ENCODE measurements at places on chromosomes 2 and 18. TPM values are rescaled to one million over a fixed set of nuclear protein-coding genes. Genes with fewer than 3 reads are reported as not detected.
A peak's percentile ranks its signal among the peaks of the same experiment; 100 is the strongest.

DNA sequence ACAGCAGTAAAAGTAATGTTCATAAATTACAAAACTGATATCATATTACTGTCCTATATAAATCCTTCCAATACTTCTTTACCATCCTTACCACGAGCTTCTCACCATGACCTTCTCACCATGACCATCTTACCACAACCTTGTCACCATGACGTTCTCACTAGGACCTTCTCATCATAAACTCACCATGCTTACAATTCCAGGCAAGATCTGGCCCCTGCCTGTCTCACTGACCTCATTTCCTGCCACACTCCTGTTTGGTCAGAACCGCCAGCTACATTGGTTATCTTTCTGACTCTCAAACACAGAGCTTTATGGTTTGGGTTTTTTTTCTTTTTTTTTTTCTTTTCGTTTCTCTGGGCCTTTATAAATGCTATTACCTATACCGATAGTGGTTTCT is 827.6 kb downstream of the RNF144A start:
- no peak for DNase-seq

DNA sequence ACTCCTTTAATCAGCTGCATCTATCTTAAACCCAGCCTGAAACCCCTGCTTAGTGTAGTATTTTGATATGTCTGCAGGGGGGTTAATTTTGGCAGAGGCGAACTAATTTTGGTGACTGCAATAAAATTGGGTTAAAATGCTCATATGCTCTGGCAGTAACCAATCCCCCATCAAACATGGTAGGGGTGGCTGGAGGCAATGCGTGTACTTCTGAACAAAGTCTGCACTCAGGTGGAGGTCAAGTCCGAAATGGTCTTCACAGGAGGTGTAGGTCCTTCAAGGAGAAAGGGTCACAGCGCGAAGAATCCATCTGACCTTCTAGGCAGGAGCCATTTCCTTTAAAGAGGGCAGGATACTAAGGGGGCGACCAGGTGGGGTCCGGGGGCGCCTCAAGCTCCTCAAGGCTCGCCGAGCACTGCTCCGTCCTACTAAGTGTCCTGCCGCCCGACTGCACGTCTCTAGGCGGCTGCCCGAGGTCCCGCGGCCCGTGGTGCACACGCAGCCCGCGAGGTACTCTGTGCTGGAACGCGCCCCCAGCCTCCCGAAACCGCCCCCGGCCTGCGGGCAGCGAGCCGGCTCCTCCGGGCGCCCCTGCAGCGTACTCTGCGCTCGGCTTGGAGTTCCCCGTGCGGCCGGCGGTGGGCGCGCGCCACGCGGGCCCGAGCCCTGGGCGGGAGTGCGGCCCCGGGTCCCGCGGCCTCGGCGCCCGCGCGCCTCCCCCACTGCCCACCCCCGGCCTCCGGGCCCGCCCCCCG is 1.7 kb upstream of the LDLRAD4 start:
- no peak for DNase-seq

GRCh38 chr2:162579986-162580385 is 236.1 kb downstream of the GCA start:
- DNase-seq: peak; percentile 99

DNA sequence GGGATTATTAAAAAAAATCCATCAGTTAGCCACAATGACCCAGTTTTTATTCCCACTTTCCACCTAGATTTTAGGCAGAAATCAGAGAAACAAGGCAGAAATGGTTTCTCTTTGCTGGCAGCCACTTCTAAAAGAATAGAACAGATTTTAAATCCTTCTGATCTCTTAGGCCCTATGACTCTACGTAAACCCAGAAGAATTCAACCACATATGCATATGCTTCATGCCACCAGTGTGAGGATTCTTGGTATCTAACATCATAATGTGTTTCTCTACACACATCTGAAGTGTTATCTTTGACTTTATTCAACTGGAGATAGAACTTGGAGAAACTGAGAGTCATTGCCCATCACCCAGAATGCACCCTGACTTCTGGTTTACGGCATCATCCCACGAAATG is 128.7 kb upstream of the TANK start:
- no peak for DNase-seq

GRCh38 chr2:231883468-231883881 is 42.7 kb downstream of the NPPC start:
- no peak for DNase-seq

GRCh38 chr2:134258684-134259388 is 5.0 kb downstream of the MGAT5 start:
- no peak for DNase-seq

DNA sequence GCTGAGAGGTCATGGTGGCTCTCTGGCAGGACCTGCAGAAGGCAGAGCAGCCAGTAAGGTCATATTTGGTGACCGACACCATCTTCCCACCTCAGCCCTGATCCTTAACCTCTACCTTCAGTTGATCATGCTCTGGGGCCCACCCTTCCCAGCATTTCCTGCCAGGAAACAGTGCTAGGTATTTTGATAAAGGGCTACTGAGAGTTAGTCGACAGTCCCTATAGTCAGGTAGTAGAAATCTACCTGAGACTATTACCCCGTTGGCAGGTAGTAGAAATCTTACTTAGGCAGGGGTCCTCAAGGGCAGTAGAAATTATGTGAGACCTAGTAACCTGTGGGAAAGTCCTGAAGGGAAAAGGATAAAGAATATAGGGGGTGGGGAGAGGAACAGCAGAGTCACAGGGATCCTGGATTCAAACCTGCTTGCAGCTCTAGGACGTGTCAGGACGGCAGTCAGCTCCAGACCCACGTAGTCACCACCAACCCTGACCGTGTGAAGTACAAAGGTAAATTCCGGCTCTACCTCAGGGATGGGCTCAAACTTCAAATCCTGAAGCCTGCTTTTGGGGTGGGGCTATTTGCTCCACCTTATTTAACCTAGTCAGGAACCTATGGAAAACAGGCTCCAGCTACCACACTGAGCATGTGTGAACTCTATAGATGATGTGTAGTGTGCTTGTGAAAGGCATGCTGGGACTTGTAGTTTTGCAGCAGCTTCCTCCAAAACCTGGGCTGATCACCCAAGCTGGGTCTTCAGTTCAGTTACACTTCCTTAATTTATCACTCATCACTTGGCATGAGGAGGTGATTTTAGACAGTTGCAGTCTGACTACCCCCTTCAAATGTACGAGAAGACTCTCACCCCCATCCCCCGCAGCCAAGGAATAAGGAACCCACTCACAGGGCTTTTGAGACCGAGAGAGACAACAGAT is at the start of gene DQX1:
Gene DQX1 (minus strand): TSS at position 515 of the 932 bp plus-strand sequence. CDS start 502 bp downstream, at position 13.
- peak; percentile 99 for DNase-seq

- DNase-seq: no peak
Measured at GRCh38 chr18:48300463-48300961, 108.7 kb downstream of the ZBTB7C start.

- DNase-seq: no peak
Measured at GRCh38 chr18:21391074-21391673, 149.1 kb downstream of the GREB1L start.

GRCh38 chr2:20015482-20016083 is 3.1 kb upstream of the MATN3 start:
- peak; percentile 75 for DNase-seq

DNA sequence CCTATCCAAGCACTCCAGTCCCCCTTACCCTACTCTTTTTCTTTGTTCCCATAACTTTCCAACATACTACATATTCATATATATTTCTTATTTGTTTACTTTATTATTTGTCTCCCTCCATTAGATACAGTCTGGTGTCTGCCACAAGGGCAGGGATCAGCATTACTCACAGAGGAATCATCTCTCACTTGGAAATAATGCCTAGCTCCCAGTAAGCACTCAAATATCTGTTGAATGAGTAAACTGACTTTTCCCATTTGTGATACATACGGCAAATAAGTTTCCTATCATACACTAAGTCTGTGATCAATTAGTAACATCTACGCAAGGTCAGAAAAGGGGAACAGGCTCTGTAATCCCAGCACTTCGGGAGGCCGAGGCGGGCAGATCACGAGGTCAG is 18.7 kb downstream of the C1D start:
- no peak for DNase-seq

Gene PIKFYVE
- 24.4 TPM for total RNA-seq

Gene COL4A4
- not detected for total RNA-seq

Gene ELOA2
- total RNA-seq: not detected

Gene PDE1A
- not detected for total RNA-seq

Gene VAPA
- 375 TPM for total RNA-seq
